Mesothelial cell of epicardium (in vitro differentiated cells): ENCODE measurements at places on chromosomes 7 and 10.

GRCh38 chr10:124523901-124524300, 62.3 kb downstream of the LHPP start:
- DNase-seq, result no peak

- no peak for DNase-seq
Measured at GRCh38 chr10:17984056-17984455, 32.3 kb downstream of the SLC39A12 start.

- DNase-seq, result no peak
Measured at GRCh38 chr7:137992550-137993394, 9.1 kb downstream of the CREB3L2 start.

GRCh38 chr10:12927896-12928295, 73.6 kb downstream of the CCDC3 start:
- DNase-seq, result no peak

DNA sequence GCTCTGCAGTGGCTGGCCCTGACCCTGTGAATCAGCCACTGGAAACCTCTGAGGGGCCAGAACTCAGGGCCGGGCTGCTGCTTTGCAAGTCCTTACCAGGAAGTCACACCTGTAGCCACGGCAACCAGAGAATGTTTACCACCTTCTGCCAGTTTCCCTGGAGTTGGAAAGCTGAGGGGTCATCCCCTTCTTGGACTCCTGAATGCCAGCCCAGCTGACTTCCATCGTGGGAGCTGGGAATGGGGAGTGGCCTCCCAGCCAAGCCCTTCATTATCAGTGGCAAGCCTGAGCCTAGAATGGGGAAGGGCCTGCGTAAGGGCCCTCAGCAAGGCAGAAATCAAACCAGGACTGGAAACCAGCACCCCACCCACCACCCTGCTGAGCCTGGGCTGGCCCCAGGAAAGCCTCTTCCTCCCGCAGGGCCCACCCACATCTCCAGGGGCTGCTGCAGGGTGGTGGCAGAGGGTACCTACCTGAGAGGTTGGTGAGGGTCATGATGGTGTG, 6.5 kb upstream of the CRHR2 start:
- DNase-seq, result no peak

GRCh38 chr10:133130602-133131001, 29.4 kb upstream of the KNDC1 start:
- no peak for DNase-seq

GRCh38 chr7:25402532-25402931, 174.2 kb upstream of the NPVF start:
- DNase-seq, result no peak

DNA sequence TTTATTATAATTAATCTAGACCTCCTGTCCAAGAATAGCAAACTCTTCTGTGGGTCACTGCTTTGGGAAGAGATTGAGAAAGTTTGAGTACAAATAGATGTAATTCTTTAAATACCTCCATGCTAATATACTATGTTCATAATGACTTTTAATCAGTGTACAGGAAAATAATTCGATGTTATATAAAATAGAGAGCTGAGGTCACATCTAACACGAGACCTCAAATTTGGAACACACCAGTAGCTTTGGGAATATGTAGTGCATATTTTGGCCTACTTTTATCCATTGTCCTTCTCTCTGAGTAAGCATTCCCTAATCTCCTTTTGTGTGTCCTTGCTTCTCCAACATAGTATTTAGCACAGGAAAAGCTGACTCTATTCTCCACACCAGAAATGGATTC, 27.3 kb upstream of the CABCOCO1 start:
- DNase-seq, result no peak
